ENCODE measurements at places on chromosomes 5 and 9.

DNA sequence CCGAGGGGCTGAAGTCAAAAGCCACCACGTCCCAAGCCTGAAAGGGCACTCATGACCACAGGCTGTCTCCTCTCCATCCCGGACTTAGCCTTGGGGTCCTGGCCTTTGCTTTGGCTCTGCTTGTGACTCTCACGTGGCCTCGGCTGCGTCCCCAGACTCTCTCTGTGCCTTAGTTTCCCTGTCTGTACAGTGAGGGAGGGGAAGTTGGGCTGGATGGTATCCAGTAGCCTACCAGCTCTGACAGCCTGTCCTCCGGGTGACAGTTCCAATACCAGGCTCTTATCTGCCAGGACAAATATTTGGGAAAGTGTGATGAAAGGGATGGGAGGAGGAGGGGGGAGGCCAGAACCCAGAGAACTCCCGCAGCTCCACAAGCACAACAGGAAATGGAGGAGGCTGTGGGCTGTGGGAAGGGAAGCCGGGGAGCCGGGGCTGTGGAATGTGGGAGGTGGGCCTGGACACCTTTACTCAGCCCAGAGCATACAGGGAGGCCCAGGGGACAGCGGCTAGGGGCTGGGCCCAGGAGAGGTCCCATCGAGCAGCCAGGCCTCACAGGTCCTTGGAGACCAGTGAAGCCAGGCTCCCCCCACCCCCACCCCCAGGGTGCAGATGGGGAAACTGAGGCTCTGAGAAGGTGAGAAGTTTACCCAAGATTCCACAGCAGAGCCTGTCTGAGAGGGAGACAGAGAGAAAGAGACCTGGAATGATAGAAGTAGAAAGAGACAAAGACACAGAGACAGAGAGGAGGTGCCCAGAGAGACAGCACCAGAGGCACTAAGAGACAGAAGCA lies 18.3 kb downstream of the PDGFRB start:
- DNase-seq: peak; percentile 58

DNA sequence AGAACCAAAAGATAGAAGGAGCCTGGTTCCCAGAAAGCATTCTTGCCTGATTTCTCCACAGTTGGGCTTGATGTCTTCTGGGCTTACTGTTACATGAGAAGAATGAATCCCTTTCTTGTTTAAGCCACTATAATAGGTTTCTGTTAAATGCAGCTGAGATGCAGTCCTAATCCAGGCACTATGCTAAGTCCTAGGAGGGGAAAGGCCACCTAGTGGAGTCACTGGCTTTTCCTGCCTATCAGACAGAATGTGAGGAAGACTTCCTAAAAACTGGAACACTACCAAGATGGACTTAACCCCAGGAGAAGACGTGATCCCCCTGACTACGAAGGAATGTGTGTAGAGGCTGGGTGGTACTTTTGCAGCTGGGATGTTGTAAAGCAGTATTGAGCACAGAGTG lies 34.3 kb upstream of the FSD1L start:
- DNase-seq: peak; percentile 43

GRCh38 chr5:143044265-143044664 lies 274.1 kb downstream of the ARHGAP26 start:
- no peak for DNase-seq

GRCh38 chr9:80556631-80557030 lies 984.9 kb downstream of the TLE4 start:
- no peak for DNase-seq

- no peak for DNase-seq
Observed at GRCh38 chr9:131621551-131622358, 76.4 kb downstream of the PRRT1B start.

DNA sequence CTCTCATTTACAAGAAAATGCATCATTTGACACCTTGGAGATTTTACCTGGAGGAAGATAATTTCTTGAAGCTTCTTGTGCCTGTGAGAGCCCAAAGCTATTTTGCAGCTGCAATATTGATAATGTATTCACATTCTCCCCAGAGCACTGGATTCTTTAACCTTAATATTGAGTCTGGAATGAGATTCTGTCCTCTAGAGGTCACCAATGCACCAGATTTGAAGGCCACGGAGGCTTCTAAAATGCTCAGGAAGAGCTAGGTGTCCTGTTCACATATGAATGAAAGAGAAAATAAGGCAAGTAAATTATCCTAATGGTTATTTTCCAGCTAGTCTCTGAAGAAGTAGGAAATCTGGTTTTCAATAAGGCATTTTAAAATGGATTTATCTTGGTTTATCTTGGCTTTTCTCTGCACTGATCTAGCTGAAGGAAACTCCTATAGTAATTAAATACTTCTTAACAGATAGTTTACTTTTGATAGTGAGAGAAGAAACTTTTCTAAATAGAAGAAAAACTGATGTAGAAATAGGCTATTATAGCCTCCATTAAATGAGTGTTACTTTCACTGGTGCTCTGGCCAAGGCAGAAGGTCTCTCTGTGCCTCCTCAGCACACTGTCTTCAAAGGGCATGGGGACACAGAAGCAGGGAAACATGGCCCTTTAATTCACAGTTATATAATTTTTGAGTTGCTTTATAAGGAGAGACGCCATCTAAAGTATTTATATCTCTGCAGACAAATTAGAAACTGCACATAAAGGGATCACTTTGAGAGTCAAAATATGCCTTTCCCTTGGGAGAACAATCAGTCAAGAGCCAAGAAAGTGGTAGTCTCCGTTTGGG lies 297.0 kb upstream of the ACTBL2 start:
- DNase-seq: peak; percentile 45

DNA sequence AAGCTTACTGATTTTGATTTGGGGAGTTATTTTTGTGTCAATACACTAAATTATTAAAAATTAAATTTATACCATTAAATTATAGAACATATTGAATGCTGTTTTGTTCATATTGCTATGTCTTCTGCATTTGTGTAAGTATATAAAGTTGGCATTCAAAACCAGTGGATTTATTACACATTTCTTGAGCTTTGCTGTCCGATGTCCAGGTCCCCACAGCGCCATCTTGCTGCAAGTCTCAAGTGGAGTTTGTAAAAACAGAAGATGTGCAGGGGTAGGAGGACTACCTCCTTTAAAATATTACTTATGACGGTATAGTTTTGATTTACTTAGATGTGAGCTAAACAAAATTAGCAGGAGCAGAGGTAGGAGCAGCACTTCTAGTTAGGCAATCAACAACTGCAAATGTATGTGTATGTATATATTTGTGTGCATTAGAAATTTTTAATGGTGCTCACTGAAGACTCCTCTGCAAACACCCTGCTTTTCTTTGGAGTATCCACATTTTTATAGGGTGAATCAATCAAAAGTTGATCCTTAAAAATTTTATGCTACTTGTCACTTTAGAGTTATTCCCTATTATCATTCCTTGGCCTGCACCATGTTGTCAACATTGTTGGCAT lies 37.4 kb downstream of the CPEB4 start:
- DNase-seq: peak; percentile 26

GRCh38 chr9:113808391-113809358 lies 67.4 kb upstream of the ZNF618 start:
- DNase-seq: no peak

DNA sequence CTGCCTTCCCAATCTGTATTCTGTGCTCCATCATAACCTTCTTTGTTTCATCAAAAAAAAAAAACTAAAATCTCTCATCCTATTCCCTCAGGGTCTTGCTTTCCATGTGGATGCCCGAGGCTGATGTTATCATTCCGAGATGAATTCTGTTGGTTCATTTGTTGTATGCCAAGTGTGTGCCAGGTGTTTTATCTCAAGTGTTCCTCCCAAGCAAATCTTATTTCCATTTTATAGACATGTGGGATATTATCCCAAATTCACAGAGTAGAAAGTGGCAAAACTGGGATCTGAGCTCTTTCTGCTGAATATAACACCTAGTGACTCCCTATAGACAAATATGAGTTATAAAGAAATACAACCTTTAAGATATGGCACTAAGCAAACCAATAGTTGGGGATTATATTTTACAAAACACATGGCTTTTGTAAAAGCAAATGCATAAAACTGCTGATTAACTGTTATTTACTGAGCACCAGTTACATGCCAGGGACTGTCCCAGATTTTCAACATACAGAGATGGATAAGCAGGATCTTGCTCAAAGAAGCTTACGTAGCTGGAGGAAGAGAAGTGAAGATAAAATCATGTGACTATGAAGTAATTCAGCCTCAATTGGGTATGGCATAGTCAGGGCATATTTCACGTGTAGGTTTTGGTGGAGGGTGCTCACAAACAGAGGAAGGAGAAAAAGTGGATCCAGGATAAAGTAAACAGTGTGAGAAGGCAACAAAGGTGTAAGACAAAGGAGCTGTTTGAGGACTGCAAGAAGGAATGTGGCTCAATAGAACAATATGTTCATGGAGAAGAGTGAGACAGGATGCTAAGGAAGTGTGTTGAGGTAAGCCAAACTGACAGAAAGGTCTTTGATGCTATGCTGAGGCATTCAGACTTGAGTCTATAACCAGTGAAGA lies 143.3 kb upstream of the ADAMTSL1 start:
- DNase-seq: no peak

DNA sequence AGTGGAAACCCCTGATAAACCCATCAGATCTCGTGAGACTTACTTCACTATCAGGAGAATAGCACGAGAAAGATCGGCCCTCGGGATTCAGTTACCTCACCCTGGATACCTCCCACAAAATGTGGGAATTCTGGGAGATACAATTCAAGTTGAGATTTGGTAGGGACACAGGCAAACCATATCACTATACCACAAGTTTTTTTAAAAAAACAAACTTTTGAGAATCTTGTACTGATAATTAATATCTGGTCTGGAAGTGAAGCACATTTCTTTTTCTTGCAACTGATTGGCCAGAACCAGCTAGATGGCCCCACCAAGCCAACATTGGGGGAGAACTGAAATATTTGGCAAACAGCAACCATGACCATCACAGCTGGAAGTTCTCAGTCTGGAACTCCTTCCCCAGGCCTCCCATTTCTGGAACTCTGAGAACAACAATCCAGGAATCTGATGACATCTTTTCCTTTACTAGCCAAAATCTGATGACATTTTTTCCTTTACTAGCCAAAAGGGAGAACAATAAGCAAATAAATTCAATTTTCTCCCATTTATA lies 51.8 kb upstream of the CDKN2B start:
- no peak for DNase-seq

GRCh38 chr5:71839096-71839884 lies 120.2 kb downstream of the CARTPT start:
- no peak for DNase-seq

DNA sequence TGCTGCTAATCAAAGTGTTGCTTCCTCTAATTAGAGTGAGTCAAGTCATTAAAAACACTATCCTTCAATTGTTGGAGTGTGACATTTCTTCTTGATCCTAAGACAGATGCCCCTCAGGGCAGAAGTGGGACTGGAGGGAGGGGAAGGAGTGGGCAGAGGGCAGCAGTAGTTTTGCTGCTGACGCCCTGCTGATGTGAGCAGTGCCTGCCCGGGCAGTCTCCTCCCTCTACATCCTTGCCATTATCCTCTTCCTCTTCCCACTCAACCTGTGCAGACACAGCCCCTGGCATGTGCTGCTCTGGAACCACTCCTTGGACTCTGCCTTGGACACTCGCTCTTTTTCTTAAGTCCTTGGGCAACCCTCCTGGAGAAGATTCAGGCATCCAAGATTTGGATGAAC lies 232.5 kb downstream of the HSPA4 start:
- DNase-seq: no peak

DNA sequence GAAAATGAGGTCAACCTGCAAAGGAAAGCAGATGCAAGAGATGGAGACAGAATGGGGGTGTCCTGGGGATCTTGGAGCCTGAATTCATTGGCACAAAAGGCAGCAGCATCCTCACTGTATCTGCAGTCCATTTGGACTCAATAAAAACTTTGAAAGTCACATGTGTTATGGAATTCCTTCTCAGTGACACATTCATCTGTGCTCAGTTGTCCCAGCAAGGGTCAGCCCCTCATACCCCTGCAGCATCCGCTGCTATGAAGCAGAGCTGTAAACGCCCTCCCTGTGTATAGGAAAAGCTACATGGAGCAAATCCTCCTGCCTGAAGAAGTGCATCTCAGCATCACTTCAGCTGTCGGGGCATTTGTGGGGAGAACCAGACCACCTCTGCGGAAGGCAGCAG lies 14.5 kb upstream of the RARS1 start:
- DNase-seq: no peak

- DNase-seq: peak; percentile 73
Observed at GRCh38 chr9:111037708-111038330, 451 bp downstream of the LPAR1 start.

DNA sequence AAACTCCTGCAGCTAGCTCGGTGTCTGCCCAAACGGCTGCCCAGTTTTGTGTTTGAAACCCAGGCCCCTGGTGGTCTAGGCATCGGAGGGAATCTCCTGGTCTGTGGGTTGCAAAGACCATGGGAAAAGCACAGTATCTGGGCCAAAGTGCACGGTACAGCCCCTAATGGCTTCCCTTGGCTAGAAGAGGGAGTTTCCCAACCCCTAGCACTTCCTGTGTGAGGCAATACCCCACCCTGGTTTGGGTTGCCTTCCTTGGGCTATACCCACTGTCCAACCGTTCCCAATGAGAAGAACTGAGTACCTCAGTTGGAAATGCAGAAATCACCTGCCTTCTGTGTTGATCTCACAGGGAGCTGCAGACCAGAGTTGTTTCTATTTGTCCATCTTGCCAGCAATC lies 41.8 kb downstream of the CAVIN4 start:
- no peak for DNase-seq

DNA sequence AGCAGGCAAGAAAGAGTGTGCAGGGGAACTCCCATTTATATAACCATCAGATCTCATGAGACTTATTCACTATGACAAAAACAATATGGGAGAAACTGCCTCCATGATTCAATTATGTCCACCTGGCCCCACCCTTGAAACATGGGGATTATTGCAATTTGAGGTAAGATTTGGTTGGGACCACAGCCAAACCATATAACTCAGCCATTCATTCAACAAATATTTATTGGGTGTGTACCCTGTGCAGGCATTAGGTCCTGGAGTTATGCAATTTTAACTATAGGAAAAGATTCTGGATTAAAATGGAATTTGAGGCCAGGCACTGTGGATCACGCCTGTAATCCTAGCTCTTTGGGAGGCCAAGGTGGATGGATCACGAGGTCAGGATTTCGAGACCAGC lies 124.2 kb upstream of the GAS1 start:
- no peak for DNase-seq

- DNase-seq: no peak
Observed at GRCh38 chr9:94996641-94997040, 270.1 kb downstream of the AOPEP start.

DNA sequence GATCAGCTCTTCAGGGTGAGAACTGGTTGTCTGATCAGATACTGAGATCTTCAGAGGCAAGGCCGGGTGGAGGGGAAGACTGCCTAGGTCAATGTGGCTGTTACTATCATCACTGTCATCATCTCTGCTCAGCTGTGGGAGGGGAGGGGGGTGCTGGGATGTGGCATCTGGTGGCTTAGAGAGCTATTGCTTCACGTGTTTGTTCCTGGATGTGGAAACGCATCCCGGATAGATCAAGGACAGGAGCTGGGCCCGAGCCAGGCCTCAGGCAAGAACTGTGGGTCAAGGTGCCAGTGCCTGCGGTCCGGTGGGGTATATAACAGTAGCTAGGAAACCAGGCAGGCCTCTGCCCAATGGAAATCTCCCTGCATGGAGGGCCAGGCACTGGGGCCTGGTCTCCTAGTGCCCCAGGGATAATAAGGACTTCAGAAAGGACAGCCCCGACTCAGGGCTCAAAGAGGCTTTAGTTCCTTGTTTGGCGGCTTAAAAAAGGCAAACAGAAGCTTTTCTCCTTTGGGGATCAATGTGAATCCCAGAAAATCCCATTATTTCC lies 30.3 kb upstream of the TIFAB start:
- DNase-seq: no peak
